ENCODE measurements at places on chromosomes 2 and 18.
A peak's percentile ranks its signal among the peaks of the same experiment; 100 is the strongest.

DNA sequence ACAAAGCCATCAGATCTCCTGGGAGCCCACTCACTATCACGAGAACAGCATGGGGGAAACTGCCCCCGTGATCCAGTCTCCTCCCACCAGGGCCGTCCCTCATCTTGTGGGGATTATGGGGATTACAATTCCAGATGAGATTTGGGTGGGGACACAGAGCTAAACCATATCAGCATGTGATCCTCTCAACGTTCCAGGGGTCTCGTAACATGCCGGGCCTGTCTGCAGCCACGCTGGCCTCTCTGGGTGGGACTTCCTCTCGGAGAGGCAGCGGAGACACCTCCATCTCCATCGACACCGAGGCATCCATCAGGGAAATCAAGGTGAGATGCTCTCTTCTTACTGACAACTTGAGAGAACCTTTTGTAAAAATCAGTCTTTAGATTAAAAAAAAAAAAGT, 49.6 kb upstream of the RBM44 start:
- DNase-seq: no peak

- DNase-seq: no peak
Observed at GRCh38 chr2:54455131-54455562, 980 bp upstream of the SPTBN1 start.

DNA sequence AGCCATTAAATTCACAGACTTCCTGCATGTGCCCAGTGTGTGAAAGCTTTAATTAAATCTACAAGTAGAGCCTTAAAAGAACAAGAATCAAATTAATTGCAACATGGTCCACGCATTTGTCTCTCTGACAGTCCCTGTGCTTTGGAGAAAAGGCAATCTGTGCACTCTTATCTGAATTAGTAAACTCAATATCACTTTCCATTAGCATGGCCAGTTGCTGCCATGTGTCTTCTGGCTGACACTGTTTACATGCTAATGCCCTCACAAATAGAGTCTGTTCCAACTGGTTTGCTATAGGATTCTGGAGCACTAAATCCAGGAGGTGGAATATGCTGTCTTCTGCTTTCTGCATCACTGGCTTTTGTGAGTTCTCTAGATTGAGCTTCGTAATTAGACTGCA, 434.5 kb upstream of the RAB12 start:
- no peak for DNase-seq

DNA sequence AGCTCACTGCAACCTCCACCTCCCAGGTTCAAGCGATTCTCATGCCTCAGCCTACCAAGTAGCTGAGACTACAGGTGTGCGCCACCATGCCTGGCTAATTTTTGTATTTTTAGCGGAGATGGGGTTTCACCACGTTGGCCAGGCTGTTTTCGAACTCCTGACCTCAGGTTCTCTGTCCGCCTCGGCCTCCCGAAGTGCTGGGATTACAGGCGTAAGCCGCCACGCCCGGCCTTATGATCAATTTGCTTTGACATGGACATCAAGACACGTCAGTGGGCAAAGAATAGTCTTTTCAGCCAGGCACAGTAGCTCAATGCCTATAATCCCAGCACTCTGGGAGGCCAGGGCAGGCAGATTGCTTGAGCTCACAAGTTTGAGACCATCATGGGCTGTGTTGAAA, 48.0 kb upstream of the CABYR start:
- DNase-seq: no peak

DNA sequence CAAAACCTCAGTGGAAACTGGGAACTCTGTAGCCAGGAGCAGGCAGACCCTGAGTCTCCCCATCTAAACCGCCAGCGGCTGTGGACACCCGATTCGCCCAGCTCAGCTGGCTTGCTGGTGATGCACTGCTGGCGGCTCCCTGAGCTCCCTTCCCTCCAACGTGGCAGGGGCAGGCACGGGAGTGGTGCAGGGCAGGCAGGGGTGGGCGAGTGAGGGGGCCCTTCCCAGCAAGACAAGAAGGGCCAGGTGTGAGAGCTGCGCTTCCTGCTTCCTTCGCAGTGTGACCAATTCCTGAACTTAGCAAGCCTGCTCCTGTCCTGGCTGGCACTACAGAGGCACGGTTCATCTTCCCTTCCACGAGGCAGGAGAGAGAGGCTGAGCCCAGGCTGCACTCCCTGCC, 12.3 kb upstream of the SEMA4C start:
- no peak for DNase-seq

DNA sequence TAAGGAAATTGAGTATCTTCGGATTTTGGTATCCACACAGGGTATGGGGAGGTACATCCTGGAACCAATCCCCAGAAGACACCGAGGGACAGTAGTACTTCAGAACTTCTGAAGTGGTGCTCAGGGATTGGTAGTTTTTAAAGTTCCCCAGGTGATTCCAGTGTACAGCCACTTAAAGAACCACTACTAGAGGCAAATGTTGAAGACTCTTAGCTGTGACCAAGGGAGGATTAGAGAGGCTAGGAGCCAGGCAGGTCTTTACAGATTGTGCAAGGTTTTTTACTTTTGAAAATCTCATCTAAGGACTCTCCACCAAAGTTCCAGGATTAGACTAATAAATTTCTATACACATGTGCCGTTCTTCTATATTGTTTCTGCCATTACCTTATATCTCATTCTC, 52.9 kb upstream of the GLS start:
- DNase-seq: no peak

GRCh38 chr2:28403370-28403956, 10.8 kb downstream of the FOSL2 start:
- DNase-seq: no peak

GRCh38 chr2:237729681-237730475, 68.7 kb upstream of the RBM44 start:
- DNase-seq: no peak

DNA sequence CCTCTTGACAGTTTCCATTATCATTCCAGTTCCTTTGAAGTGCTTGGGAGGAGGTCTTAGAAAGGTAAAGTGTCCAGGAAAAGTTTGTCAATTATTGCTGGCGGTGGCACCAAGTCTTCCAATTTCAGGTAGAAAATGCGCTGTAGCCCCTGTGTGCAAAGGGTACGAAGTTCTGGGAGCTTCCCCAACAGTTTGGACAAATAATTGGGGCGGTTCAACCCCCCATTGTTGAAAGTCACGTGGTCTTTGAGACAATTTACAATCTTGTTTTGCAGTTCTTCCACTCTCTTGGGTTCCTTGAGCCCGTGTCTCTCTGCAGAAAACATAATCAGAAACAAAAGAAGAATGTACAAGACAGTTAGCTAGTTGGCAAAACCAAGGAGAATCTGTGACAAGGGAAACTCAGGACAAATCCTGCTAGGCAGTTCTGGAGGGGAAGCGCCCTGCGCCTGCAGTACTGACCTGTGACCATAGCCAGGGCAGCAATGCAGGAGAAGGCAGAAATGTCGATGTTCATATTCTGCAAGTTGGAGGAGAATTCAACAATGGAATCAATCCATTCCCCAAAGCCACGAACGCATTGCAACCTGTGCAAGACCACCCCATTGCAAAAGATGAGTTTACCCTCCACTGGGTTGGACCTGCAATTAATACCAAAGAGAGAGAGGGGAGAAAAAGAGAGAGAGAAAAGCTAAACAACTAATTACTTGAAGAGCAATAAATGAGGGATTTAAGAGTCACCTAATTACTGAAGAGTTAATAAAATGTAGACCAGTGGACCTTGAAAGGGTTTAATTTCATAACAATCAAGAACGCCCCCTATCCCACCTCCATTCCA, 6.6 kb downstream of the NR4A2 start:
- DNase-seq: no peak

DNA sequence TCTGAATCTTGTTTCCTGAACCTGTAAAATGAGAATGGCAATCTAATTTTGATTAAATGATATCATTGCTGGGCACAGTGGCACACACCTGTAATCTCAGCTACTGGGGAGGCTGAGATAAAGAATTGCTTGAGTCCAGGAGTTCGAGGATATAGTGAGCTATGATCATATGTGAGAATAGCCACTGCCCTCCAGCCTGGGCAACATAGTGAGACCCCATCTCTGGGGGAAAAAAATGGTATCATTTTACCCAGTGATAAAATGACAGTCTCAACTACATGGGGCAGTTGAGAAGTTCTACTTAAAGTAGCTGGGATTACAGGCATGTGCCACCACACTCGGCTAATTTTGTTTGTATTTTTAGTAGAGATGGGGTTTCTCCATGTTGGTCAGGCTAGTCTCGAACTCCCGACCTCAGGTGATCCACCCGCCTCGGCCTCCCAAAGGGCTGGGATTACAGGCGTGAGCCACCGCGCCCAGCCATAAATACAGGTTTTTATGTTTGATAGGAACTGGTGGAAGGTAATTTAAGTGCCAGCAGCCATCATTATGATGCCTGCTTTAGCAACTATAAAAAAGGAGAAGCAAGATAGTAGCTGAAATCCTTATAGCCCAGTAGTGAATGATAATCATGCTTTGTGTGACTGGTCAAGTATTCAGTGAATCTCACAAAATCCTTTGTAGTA, 17.0 kb downstream of the BZW1 start:
- DNase-seq: no peak

DNA sequence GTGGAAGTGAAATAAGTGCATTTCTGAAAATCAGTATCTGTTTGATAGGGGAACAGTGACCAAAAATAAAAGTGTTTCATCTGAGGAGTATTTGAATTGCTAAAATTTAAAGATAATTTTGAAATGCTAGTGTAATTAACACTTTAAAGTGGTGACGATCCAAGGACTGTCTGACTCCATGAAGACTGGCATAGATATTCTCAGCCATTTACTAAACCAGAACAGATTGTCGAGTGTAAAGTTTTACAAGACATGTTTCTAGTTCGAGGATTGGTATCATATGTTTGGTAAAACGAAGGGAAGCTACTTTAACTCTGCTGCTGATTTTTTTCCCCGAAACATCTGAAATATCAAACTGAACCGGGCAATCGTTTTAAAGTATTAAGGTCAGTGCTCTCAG, 417.9 kb downstream of the EPHA4 start:
- no peak for DNase-seq

DNA sequence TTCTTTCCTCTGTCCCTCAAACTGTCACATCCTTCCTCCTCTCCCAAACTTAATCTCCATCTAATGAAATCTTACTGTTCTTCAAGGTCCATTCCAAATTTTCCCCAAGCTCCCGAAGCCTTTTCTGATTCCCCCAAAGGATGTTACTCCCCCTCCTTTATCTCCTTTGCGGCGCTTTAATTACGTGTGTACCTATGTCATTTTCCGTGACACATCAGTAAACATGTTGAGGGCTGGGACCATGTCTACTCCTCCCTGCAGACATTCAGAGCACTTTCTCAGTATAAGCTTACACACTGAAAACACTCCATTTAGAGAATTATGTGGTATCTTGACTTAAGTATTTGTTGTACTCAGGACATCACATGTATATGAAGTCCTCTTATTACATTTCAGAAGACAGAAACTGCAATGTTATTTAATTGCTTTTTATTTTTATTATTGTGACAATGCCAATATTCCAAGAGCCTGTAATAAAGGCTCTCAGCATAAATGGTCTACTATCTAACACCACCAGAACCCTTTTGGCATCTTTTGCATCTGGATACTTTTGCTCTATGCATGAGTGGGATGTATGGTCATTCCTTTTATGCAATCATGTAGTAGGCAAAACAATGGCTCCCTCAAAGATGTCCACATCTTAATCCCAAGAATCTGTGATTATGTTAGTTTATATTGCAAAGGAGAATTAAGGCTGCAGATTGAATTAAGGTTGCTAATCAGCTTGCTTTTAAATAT, 1.8 kb downstream of the NMI start:
- DNase-seq: no peak

DNA sequence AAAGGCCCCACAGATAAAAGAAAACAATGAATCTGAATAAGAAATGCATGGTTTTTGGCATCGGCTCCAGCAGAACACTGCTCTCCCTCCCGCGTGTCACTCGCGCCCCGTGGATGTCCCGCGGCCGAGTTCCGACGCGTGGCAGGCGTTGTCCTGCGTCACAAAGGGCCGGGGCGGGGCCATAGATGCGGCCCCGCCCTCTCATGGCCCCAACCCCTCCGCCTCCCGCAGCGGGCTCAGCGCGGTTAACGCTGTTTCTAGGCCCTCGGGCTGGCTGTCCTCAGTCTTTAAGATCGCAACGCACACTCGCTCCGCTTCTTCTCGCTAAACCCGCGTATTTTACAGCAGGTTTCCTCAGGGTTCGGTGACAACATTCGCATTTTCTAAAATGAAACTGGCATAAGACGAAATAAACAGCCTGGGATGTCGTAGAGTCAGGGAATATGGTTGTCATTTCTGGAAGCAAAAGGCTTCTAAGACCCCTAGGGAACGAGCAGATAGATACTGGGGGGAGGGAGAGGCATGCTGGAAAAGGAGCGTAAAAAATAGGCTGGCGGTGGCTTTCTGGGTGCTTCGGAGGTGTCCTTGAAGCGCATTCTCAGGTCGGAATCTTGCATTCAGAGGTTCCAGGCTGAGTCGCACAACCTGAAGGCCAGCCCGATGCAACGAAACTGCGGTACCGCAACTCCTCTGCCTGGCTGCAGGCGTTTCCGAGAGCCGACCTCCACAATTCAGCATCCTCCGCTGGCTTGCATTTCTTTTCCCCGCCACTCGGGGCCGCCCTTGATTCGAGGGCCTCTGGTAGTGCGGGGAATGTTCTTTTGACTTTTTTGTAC, at the start of gene FKBP7:
FKBP7 (minus strand) TSS at position 162 of the 836 bp plus-strand sequence; CDS start at position 61, 101 bp downstream.
- peak; percentile 76 for DNase-seq

- DNase-seq: no peak
Observed at GRCh38 chr18:38709122-38709521, 1143.5 kb upstream of the CELF4 start.

- DNase-seq: no peak
Observed at GRCh38 chr2:42076357-42077225, 28.8 kb downstream of the PKDCC start.

All from LHCN-M2 (cell line).